ENCODE measurements at places on chromosomes 5 and 9.

DNA sequence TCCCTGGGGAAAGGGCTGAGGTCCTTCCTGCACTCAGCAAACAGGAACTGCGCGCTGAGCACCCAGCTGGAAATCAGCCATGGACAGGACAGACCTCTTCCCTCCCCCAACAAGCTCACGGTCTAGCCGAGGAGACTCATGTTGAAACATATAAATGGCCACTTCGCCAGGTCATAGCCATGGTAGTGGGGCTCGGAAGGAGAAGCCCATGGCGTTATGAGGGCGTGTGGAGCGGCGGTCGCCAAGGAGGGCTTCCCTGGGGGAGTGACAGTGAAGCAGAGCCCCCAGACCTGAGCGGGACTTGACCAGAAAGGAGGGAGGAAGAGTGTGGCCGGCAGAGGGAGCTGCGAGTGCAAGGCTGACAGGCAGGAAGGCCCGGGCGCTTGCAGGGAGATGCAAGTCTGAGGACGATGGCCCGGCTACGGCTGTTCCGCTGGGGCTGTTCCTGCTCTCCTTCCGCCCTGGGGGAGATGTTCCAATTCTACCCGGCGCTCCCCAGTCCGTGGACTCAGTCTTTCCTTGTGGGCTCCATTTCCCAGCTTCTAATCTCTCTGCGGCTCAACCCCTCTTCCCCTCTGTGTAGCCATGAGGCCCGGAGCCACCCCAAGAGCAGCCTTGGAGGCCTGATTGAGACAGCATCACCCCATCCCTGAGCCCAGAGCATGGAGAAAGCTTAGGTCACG lies 43.9 kb upstream of the PRRC2B start:
- DNase-seq: peak; percentile 32

DNA sequence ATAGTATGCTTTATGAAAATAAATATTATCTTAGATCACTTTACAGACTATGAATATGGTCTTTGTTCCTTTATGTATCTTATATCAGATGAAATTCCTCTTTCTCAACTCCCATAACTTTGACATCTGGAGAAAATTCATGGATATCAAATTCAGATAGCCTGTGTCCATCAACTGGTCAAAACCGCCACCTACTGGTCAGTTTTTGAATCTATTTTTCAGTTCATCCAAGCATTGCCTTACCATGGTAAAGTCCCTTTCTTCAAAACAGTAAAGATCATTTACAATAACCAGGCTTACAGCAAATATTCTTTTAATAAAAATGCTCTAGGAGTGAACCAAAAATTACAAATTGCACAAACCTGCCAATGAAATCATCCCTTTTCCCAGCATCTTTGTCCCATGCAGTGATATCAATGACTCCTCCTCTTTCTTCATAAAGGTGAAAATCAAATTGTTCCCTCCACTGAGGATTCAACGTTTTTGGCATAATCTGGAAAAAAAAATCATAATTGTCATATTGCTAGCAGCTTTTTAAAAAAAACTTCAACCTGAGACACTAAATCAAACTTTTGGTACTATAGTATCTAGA lies 290.5 kb downstream of the SLF1 start:
- DNase-seq: no peak

DNA sequence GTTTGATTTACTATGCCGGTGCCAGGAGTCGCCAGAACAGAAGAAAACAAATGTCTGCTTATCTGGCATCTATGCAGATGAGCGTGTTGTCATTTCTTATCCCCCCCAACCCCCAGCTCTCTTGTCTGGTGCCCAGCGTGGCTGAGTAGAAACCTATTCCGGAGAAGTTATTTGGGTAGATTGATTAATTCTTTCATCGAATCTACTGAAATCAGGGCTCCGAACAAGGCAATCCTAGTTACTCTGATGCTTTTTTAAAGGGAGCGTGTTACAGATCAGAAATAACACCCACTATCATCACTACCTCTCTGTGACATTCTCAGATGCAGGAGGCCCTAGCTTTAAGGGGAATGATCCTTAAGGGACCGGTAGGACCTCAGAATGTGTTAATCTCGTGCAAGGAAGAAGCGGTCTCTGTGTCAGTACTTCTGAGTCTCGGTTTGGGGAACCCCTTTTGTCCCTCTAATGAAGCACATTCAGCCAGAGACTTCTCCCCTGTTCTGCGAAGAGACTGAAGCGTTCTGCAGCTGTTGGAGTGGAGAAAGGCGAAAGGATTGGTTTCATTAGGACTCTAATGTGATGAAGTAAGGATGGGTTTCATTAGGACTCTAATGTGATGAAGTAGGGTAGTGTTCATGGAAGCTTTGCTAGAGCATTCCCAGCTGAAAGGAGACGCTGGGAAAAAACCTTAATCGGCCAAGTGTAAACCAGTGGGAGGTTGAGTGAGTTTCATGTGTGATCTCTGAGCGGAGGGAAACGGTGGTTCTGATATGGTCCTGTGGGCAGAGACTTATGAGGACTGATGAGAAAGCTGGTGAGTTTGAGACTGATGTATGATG lies 1.5 kb downstream of the PIP5K1B start:
- no peak for DNase-seq

DNA sequence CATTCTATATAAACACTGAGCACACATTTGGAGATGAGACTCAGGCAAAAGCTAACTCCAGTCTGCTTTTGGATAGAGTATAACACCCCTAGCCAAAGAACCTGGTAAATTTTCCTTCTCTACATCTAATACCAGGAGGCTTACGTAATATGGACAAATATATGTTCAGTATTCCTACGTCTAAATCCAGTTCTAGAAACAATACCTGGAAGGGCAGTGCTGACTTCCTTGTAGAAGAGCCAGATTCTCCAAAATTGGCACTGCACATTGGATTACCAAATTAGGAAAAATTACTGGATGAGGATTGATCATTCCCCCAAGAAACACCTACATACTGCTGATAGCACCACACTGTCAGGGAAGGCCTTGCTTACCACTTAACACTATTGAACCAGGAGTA lies 247.4 kb downstream of the SAXO1 start:
- DNase-seq: no peak

DNA sequence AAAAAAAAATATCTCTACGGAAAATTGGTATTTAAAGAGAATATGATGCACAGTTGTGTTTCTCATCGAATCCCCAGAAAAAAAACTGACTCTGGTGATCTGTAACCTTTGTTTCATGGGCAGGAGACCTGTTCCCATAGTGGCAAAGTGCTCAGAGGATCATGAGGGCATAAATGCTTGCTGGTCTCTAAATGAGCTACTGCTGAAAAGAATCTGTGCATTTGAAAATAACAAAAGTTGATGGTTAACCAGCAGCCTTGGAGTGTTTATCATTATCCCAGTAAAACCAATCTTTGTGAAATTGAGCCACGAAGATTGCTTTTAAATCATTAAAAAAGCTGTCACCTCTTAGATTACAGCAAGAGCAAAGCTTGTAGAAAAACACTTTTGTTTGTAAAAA lies 775.4 kb downstream of the MTRR start:
- DNase-seq: no peak

DNA sequence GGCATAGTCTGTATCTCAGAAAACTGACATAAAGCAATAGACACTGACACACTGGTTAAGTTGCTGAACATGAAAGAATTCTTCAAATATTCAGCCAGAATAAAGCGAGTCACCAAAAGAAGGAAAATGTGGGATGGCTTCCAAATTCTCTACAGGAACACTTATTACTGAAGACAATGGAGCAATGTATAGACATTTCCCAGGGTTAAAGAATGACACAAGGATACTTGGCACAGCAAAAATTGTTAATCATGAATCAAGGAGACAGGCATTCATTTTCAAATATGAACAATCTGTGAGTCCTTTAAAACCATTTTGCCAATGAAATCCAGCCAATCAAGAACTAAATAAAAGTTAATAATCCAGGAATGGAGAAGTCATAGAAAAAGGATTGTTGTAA lies 92.5 kb downstream of the MTX3 start:
- no peak for DNase-seq

DNA sequence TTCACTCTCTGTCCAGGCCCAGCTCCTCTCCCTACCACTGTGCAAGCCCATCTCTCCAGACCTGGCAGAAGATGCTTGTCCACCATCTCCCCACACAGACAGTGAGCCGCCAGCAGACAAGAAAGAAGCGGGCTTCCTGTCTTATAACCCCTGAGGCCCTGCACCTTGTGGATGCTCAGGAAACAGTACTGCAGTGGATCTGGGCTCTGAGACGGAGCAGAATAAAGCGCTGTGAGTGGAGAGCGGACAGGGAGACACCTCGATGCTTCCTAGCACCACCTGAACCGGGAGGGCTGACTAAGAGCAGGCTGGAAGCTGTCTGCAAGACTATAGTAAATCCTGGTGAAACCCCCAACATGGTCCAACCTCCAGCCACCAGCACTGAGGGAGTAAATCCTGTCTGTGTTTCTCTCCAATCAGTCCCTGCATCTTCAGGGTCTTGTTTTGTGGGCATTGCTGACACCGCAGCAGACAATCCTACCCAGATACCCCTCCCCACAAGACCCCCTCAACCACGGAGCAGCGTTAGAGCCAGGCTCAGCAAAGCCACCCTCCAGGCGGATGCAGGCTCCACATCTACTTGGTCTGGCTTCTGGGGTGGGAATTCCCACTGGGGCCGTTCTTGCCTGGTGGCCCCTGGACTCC lies 18.7 kb downstream of the ORM2 start:
- no peak for DNase-seq

DNA sequence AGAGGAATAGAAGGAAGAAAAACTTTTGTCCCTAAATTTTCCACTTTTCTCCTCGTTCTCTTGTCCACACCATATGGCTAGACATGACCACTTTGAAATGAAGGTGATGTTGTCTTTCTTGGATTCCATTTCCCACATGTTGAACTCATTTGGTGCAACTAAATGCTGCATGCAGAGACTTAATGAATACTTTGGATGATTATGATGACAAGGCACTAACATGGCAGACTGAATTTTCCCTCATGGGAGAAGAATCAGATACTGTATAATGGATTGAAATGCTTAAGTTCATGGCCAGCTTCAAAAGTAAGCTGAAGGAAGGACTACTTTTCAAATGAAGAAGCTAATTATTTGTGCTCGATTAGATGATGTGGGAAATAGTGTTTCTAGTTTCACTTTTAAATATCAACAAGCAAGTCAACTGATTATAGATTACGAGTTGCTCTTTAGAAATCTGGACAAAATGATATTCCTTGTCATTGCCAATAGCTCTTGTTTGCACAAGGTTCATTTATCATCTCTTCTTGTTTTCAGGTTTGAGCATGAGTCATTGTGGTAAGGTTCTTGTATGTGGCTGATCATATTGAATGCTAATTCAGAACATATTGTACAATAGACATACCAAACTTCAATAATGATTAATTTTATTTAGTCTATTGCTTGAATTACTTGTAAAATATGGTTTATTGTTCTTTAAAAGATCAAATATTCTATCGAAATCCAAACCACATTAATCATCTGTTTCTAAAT lies 501.3 kb upstream of the FTMT start:
- no peak for DNase-seq

- DNase-seq: no peak
Observed at GRCh38 chr9:134295101-134295745, 31.0 kb upstream of the RXRA start.

GRCh38 chr5:62143268-62144229 lies 162.5 kb upstream of the KIF2A start:
- DNase-seq: no peak

- no peak for DNase-seq
Observed at GRCh38 chr9:6410633-6411032, 2.4 kb upstream of the UHRF2 start.

DNA sequence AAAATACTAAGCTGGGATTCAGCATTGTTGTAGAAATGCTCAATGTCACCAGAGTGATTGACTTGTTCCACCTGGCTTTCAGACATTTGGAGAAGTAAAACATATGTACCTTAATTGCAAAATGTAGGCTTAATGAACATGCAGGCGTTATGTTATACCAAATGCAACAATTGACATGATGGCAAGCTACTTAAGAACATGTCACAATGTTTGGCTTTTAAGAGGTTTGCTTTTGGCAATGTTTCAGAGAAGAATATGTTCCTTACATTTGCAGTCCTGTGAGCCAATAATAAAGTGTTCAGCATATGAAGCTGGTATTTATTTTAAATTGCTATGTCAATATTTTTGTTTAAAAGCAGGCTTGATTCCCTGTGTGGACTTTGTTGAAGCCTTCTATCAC lies 111.7 kb upstream of the NUDT12 start:
- peak; percentile 98 for DNase-seq

DNA sequence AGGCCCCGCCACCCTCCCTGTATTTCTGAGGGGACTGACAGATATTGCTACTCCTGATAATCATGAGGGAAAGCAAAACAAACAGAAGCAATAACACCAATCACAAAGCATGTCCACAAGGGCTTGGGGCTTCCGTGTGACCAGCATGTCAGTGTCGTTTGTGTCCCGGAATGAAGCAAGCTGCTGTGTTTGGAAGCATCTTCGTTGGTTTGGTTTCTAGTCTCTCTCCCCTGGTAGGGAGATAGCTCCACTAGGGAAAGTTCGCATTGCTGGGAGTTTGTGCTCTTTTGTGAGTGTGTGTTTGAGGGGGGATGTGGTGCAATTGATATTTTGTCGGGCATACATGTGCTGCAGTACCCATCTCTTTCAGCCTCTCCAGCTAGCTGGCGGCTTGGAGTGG lies 1.4 kb downstream of the GRIA1 start:
- no peak for DNase-seq

DNA sequence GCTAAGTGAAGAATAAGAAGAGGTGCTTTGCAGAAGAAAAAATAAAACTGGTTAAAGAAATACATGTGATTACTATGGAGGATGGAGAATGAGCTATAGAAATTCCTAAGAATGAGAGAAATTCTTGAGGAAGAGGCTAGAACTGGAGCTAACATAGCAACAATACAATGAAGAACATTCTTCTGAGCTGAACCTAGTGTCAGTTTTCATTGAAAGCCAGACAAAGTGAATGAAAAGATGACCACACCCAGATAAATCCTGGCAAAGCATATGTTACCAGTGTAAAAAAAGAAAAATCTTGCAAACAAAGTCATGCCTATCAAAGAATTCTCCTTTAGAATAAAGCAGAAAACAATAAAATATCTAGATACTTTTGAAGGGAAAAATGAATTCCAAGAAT lies 39.6 kb downstream of the SGCD start:
- no peak for DNase-seq

- DNase-seq: no peak
Observed at GRCh38 chr5:73042993-73043392, 77.4 kb upstream of the TMEM171 start.

- DNase-seq: no peak
Observed at GRCh38 chr9:33101104-33101951, 24.9 kb upstream of the SMU1 start.

- no peak for DNase-seq
Observed at GRCh38 chr9:34237836-34238235, 59.0 kb downstream of the UBAP1 start.

- no peak for DNase-seq
Observed at GRCh38 chr9:6243746-6244145, 28.1 kb downstream of the IL33 start.

Data from NCI-H2081 treated with DMSO at 0.1 percent for 48 hours (cell line).